ENCODE measurements at places on chromosomes 1 and 21.

DNA sequence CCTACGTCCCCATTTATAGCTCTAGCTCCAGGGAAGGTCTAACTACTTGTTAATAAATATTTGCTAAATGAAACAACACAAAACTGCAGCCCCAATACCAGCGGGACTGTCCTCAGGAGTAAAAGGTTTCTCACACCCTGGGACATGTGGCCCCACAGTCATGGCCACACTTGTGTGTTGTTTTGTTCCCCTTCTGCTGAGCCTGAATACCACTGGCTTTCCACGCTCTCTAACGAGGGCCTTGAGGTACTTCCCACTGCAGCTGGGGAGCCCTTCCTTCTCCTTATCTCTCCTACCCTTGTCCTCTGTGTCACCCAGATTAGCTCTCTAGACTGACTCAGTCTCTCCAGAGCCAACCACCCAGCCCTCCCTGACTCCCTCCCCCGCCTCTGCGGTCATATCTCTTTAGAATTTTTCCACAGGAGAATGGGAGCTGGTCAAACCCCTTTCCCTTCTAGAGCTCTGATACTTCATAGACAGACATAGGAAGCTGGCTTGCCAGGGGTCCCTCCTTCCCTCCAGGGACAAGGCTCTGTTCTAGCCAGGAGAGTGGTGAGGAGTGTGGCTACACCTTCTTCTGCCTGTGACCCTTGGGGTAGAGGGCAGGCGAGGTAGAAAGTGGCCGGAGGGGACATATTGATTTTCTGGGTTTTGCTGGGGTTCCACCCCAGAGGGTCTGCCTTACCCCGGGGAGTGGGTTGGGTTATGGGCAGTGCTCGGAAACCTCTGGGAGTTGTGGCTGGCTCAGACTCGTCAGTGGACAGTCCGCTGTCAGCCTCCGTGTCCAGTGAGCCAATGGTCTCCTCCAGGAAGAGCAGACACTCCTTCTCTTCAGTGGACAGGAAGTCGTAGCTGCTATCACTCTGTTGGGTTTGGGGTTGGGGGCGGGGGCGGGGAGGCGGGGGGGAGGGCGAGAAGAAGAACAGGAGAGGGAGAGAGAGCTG lies 8.1 kb downstream of the C1orf116 start:
- DNase-seq, result no peak

DNA sequence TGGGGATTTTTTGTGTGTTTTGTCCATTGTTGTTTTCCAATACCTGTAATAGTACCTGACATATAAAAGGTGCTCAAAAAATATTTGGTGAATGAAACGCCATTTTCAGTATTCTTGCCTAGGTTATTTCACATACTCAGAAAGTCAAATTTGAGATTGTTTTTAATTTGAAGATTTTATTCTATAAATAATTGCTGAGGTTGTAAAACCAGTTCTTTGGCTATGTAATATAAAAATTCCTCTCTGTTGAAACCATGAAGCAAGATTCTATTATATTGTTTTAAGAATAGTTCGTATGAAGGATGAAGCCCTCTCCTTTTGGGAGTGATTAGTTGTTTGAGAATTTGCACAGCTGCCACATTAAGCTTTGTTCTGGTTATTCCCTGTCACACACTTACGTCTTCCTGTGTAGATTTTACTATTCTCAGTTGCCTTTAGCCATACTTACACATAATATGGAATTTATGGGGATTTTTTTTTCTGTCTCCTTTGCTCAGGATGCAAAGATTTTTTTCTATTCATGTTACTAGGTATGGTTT lies 60.2 kb upstream of the MPC2 start:
- no peak for DNase-seq

- no peak for DNase-seq
These were observed 3.1 kb downstream of the SIM2 start for GRCh38 chr21:36701756-36702621.

DNA sequence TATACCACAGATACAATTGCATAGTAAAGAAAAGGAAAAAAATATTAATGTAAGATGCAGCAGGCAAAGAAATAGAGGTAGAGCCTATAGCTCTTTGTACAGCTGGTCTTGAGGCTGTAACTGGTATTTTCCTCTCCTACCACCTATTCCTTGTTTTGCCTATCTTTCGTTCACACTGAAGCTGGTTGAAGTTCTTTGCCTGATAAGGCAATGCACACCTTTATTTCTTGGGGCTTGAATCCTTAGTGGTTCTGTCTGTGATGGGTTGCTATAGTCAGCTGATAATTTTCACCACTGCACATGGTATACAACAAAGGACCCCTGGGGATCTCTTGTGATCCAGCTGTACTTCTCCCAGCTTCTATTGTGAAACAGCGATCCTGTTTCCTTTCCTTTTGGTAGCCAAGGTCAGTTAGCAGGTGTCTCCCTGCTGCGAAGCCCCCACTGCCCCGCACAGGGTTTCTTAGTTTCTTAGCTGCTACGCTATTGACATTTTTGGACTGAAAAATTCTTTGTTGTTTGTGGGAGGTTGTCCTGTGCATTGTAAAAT lies 9.9 kb upstream of the TSNAX start:
- no peak for DNase-seq

DNA sequence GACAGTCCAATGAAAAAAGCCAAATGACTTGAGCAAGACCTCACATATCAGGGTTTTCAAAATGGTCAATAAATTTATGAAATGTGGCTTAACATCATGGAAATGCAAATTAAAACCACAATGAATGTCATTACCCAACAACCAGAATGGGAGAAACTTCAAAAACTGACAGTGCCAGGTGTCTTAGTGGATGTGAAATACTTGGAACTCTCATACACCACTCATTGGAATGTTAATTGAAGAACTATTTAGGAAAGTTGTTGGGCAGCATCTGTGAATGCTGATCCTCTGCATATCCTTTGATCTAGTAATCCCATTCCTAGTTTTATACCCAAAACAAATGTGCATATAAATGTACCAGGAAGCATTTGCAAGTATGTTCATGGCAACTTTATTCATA lies 19.2 kb upstream of the BACH1 start:
- DNase-seq, result no peak

- no peak for DNase-seq
These were observed 19.1 kb downstream of the DIP2A start for GRCh38 chr21:46477765-46478164.

DNA sequence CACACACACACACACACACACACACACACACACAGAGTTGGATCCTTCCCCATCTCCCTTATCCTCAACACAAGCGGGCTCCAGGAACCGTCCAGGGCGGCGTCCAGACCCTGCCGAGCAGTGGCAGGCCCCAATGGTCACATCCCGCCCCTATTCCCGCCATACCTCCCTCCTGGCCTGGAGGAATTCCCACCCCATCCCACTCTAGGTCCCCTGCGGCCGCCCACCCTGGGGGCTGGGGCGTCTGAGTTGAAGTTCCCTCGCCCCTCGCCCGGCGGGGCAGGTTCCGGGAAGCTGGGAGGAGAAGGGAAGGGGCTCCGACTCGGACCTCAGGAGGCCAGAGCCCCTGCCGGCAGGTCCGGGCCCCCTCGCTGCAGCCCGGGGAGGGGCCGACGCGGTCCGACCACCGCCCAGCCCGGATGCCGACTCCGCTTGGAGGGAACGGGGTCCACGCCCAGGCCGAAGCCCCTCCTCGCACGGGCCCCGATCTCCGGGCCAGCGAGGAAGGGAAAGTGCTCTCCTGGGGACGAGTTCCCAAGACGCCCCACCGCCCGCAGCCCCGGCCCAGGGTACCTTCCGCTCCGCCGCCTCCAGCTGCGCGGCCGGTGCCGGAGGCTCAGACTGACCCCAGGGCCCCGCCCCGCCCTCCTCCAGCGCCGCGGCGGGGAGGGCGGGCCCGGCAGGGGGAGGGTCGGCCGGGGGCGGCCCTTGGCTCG lies at the start of gene RHOC:
TSS of gene RHOC (minus strand) at position 623 of the 716 bp plus-strand sequence. CDS start 3,328 bp downstream, outside the sequence.
- no peak for DNase-seq

DNA sequence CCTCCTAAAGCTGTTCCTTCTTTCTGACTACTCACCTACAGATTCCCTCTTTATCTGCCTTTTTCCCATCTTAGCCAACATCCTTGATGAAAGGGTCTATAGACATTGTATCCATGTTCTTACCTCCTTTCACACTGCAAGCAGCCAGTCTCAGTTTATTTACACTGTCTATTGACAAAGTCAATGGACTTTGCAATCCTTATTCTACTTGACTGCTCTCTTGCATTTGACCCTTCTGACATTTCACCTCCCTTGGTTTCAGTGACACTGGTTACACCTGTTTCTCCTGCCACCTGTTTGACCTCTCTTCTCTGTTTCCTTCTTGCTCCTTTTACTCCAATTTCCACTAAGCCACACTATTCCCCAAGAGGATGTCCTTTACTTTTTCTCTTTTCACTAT lies 224.0 kb upstream of the SNX7 start:
- no peak for DNase-seq

DNA sequence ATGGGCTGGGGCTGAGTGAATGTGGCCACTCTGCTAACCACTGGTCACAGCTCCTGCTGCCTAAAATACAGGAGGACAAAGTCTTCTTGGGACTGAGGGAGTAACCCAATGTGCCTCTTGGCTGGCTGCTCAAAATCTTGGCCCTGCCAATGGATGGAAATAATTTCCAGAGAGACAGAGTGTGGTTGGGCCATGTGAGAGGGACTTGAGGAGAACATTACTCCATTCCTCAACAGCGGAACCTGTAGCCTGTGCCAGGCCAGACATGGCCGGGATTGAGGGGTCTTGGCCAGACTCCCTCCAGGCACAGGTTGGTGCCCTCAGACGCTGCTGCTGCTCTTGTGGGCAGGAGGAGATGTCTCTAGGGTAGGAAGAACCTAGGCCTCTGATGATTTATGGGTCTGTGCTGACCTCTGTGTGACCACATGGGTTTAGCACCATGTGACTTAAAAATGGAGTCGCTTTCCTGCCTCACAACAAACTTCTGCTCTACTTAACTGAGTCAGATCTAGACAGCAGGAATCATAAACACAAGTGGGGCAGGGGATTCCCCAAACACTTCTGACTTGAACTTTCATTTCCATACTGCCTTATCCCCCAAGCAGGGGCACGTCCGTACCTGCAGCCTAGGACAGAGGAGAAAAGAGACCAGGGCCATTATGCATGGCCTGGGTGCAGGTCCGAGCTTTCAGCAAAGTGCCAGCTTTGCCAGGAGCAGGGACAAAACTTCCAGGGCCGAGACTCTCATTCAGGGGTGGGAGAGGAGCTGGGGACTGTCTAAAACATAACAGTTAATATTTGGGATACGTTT lies 79.2 kb downstream of the CD34 start:
- DNase-seq, result no peak

- DNase-seq, result no peak
These were observed 690.7 kb downstream of the NCAM2 start for GRCh38 chr21:21688889-21689288.

GRCh38 chr1:29969576-29969975 lies 733.3 kb downstream of the PTPRU start:
- no peak for DNase-seq

DNA sequence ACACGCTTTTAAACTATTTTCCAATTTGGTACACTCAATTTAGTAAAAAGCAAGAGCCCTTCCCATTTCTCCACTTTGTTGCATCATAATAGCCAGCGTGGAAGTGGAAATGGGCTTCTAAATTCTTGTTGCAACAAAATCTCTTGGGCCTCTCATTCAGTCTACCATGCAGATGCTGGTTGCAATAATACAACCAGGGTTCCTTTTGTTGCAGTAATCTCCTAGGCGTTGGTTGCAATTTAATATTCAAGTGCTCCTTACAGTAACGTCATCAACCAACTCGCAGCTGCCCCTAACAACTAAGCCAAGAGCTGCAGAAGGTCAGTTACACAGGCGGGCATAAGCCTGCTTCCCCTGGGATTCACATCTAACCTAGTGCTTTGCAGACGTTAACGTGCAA lies 2.7 kb upstream of the HDGF start:
- DNase-seq, result no peak

- DNase-seq, result no peak
These were observed 48.6 kb downstream of the TSNAX start for GRCh38 chr1:231576804-231577718.

DNA sequence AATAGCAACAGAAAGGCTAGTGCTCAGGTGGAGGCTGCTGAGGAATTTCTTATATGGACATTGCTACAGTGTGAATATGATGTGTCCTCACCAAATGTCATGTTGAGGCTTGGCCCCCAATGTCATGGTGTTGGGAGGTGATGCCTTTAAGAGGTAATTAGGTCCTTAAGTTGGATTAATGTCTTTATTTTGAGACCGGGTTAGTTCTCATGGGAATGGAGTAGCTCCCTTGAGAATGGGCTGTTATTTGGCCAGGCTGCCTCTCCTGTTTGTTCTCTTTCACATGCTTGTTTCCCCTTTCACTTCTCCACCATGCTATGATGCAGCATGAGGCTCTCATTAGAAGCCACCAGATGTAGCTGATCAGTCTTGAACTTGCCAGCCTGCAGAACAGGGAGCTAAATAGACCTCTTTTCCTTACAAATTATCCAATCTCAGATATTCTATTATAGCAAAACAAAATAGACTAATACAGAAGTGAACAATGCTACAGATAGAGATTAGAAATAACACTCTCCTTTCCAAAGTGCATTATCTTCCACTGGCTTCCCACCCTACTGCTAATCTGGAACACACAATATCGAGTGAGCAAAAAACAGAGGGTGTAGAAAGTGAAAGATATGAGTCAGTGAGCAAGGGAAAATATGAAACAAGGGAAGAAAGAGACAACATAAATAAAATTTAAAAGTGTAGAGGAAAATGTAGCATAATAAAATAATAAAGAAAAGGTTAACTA lies 160.2 kb downstream of the NTMT2 start:
- no peak for DNase-seq

- no peak for DNase-seq
These were observed at the start of gene FAAH for GRCh38 chr1:46394108-46394871. FAAH (plus strand) TSS chr1:46394317; CDS start chr1:46394349, 32 bp downstream.

GRCh38 chr1:221514806-221515205 lies 227.1 kb downstream of the DUSP10 start:
- DNase-seq, result no peak

DNA sequence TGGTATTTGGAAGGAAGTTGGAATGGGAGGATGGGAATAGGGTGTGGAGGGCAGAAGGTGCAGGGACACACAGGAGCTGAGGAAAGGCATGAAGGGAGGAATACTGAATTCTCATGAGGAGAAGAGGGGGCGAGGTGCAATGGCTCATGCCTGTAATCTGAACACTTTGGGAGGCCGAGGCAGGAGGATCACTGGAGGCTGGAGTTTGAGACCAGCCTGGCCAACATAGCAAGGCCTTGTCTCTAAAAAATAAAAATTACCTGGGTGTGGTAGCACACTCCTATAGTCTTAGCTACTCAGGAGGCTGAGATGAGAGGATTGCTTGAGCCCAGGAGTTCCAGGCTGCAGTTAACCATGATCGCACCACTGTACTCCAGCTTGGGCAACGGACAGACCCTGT lies 117.3 kb downstream of the DTL start:
- DNase-seq, result no peak
